ENCODE measurements at places on chromosomes 6 and 20. TPM values are rescaled to one million over a fixed set of nuclear protein-coding genes. Genes with fewer than 3 reads are reported as not detected.
A peak's percentile ranks its signal among the peaks of the same experiment; 100 is the strongest.

Gene NOX3
- total RNA-seq, result not detected

Gene CEBPB
- 434 TPM for total RNA-seq

Gene PNLDC1
- total RNA-seq, result not detected

GRCh38 chr6:43842231-43842794 is 72.3 kb downstream of the VEGFA start:
- no peak for DNase-seq

DNA sequence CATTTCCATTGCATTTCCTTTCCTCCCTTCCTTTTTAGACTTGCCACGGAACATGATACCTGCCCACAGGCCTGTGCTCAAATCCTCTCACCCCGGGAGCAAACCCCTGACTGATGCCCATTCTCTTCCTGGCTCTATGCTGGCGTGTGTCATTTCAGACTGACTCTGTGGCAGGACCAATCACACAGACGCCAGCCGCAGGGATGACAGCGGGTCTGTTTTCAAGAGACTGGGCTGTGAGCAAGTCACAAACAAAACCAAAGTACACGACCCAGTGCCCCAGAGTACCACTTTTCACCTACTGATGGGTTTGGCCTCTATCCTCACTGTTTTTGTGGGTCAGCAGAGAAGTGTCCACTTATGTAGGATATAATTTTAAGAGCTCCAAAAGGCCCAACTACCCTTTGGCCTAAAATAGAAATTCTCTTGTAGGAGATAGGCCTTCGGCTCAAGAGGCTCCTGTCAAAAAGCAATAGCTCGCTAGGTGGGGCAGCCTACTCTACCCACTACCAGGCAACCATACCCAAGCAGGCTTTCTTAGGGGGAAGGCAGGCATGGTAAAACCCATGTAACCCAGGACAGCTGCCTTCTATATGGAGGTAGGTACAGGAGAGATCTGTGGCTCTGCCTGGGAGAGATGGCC is 215.7 kb downstream of the CDC5L start:
- DNase-seq, result no peak

DNA sequence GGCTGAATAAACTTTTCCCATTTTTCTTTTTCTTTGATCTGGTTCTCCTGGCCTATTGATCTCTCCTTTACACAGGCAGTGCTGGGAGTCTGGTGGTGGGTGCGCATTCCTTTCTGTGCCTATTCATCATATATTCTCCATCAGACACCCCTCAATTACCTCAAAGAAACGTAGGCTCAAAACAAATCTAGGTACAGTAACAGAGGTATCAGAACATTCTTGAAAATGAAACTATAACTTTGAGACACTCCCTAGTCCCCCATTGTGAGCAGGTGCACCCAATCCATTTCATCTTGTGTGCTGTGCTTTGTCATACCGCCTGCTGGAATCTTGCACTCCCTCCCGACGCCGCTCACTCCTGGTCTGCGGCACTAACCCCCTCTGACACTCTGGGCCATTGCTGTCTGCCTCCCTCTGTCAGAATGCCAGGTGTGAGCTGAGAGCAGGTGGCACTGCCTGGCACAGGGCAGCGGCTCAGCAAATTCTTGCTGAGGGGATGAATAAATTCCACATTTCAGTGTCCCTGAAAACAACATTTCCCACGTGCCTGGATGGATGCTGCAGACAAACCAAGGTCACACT is 303.4 kb upstream of the EXOC2 start:
- peak; percentile 47 for DNase-seq

GRCh38 chr20:32902456-32903420 is 44.0 kb downstream of the EFCAB8 start:
- DNase-seq, result no peak

GRCh38 chr20:8749986-8750385 is 318.9 kb upstream of the PLCB4 start:
- DNase-seq, result no peak

DNA sequence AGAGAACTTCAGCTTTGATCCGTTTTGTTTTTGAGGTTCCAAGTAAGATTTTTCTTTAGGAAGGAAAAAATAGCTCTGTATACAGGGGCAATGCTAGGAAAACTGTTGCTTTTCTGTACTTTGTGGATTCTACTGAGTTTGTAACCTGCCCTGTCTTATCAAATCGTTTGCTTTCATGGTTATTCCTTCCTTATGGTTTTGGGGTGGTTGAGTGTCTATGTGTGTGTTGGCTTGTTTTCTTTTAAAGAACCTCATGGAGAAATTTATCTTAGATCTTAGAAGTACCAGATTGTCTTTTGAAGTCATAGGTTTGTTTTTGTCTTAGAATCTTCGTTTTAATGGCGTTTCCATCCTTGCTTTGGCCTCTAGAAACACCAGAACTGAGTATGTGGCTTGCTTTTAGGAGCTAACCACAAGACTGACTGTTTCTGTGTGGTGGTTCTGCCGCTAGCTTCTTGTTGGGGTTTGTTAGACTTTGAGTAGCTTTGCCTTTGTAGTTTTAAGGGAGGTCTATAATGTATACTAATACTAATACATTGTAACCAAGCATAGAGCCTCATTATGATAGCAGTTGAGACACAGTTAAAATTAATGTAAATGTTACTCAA is 86.8 kb downstream of the RPP40 start:
- no peak for DNase-seq

DNA sequence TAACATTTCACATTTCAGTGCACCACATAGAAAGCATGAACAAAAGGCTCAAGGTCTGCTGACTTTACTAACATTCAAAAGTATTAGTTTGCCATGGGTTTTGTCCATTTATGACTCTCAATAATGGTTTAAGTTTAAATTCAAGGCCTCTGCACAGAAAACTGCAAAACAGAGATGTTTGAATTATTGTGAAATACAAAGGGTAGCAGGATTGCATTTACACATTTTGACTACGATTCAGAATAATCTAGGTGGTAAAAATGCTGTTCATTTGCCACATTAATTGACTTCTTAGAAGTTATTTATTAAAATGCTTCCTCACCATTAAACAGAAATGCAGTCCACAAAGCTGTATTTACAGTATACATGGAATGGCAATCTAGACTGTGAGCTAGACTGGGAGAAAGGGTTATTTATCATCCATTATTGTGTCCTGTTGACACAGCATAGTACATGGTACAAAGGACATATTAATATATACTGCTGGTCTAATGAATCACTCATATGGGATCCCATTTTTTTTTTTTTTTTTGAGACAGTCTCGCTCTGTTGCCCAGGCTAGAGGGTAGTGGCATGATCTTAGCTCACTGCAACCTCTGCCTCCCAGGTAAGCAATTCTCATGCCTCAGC is 18.0 kb downstream of the USP49 start:
- no peak for DNase-seq

GRCh38 chr20:14732996-14733395 is 395.6 kb upstream of the FLRT3 start:
- no peak for DNase-seq

- DNase-seq, result no peak
Observed at GRCh38 chr6:134437376-134437775, 119.5 kb upstream of the SGK1 start.

- DNase-seq, result peak; percentile 84
Observed at GRCh38 chr20:57657535-57658446, 37.6 kb upstream of the ZBP1 start.

GRCh38 chr6:151070631-151071051 is 169.1 kb upstream of the AKAP12 start:
- no peak for DNase-seq

GRCh38 chr6:143697076-143697800 is 19.5 kb downstream of the PHACTR2 start:
- no peak for DNase-seq

- DNase-seq, result no peak
Observed at GRCh38 chr20:49724408-49725223, 10.9 kb upstream of the B4GALT5 start.
